ENCODE measurements at places on chromosomes 1 and 21. TPM values are rescaled to one million over a fixed set of nuclear protein-coding genes. Genes with fewer than 3 reads are reported as not detected.

FCER1G gene
- not detected for total RNA-seq

WNT3A gene
- total RNA-seq: not detected

CYP4A11 gene
- not detected for total RNA-seq

CFAP141 gene
- total RNA-seq: not detected

MPL gene
- not detected for total RNA-seq

NBPF10 gene
- 1.2 TPM for total RNA-seq

CD1B gene
- not detected for total RNA-seq

PIGR gene
- total RNA-seq: not detected

GBP7 gene
- total RNA-seq: not detected

CELA2B gene
- not detected for total RNA-seq

GUCA2A gene
- total RNA-seq: not detected

CSDE1 gene
- 322 TPM for total RNA-seq

MYOG gene
- not detected for total RNA-seq

DYRK3 gene
- 40.4 TPM for total RNA-seq

TACSTD2 gene
- not detected for total RNA-seq

P3H1 gene
- total RNA-seq: 62.3 TPM

TSACC gene
- 0.70 TPM for total RNA-seq

IFNAR1 gene
- total RNA-seq: 9.6 TPM

C2CD2 gene
- total RNA-seq: 21.5 TPM

C1orf116 gene
- total RNA-seq: 0.20 TPM

SYT6 gene
- not detected for total RNA-seq

ZNF692 gene
- total RNA-seq: 23.5 TPM

SPRR2E gene
- total RNA-seq: not detected

CA6 gene
- not detected for total RNA-seq

HSF2BP gene
- 0.77 TPM for total RNA-seq

AMY1A gene
- not detected for total RNA-seq

P3R3URF gene
- not detected for total RNA-seq

GNG4 gene
- 2.0 TPM for total RNA-seq

SERPINC1 gene
- not detected for total RNA-seq

RNF187 gene
- total RNA-seq: 55.6 TPM

All from HT1080 (cell line).